ENCODE measurements at places on chromosomes 6 and 20. TPM values are rescaled to one million over a fixed set of nuclear protein-coding genes. Genes with fewer than 3 reads are reported as not detected.

GRCh38 chr6:142700671-142701312, 244.2 kb downstream of the HIVEP2 start:
- no peak for DNase-seq

SLC17A5 gene
- 12.2 TPM for total RNA-seq

SLC17A2 gene
- total RNA-seq = not detected

VNN1 gene
- 2.6 TPM for total RNA-seq

GRCh38 chr6:39901670-39902069, 32.6 kb downstream of the MOCS1 start:
- DNase-seq = peak; percentile 61

- no peak for DNase-seq
These were observed 18.1 kb upstream of the ZSCAN9 start for GRCh38 chr6:28206928-28207509.

DNA sequence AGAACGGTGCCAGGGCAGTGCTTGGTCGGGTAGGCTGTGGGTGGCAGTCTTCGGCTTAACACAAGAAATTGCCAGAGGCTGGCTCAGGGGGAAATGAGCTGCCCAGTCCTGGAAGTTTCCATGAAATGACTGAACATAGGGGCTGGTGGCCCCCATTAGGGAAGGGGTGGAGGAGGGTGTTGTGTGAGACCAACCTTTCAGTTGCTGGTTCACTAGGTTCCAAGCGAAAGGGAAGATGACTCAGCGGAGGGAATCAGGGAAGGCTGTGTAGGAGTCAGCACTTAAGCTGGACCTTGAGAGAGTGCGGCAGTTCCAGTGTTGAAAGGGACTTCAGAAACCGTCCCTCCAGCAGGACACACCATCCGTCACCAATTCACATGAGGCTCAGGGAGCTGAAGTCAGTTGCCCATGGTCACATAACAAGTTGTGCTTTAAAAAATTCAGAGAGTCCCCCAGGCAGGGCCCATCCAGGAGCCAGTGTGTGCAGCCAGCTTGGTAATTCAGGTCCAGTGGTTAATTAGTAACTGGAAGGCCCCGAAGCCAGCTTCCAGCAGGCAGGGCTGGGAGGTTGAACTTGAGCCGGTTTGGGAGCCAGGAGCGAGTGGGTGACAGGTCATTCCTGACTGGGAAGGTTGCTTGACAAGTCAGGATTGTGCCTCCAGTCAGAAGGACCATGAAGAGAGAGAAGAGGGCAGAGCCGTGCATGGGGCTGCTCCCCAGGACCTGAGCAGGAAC, at the start of gene SGK2:
TSS of gene SGK2 (plus strand) at position 616 of the 735 bp plus-strand sequence. CDS start 7,469 bp downstream, outside the sequence.
- DNase-seq = no peak

DNA sequence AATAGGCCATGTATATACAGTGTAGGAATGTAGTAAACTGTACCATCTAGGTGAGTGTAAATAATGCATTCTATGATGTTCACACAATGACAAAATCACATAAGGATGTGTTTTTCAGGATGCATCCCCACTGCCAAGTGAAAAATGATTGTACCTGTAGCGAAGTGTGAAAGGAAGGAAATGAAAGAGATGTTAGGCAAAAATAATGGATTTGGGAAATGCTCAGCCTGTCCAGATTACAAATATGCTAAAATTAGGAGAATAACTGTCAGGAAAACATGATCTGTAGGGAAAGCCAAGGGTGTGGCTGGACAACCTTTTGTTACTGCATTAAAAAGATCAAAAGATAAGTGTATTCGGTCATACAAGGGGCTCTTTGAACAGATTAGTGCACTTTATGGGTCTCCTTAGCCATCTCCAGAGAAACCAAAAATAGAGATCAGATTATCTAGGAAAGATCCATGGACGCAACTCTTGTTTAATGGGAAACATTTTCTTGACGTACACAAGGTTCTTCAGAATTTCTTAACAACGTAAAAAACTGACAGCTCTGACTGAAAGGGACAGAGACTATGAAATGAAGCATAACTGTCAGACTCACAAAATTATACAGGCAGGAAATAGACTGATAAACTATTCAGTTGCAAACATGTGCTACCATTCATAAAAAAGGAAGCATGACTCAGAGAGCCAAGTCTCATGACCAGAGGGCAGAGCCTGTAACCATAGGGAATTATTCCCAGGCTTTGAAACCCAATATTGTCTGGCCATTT, 253.6 kb upstream of the RAB32 start:
- no peak for DNase-seq

Measured in sigmoid colon (tissue), 7 donors.